Bronchial epithelial cell (primary cell): ENCODE measurements at places on chromosomes 1 and 21. TPM values are rescaled to one million over a fixed set of nuclear protein-coding genes. Genes with fewer than 3 reads are reported as not detected.

The AADACL4 gene
- not detected in 2 replicates for total RNA-seq

The TMEM269 gene
- total RNA-seq = under 0.01 TPM in 2 replicates

The VSIG8 gene
- not detected in 2 replicates for total RNA-seq

The MTOR gene
- total RNA-seq = 31.9 and 37.6 TPM in 2 replicates

The EFNA1 gene
- 31.9 and 54.3 TPM in 2 replicates for total RNA-seq

The CNKSR1 gene
- 11.8 and 15.8 TPM in 2 replicates for total RNA-seq

The TRAF3IP3 gene
- not detected in 2 replicates for total RNA-seq

The AHCTF1 gene
- 28.2 and 28.3 TPM in 2 replicates for total RNA-seq

The ACTL8 gene
- total RNA-seq = not detected in 2 replicates

The DTL gene
- 0.26 TPM in 2 replicates for total RNA-seq

The CASZ1 gene
- 9.2 and 12.7 TPM in 2 replicates for total RNA-seq

The KMO gene
- not detected in 2 replicates for total RNA-seq

The MMEL1 gene
- 0.13 TPM in 1 of 2 replicates, not detected in the other for total RNA-seq

The LHX8 gene
- not detected in 2 replicates for total RNA-seq

The SH2D1B gene
- 0.13 TPM in 1 of 2 replicates, not detected in the other for total RNA-seq

The OR2T29 gene
- total RNA-seq = not detected in 2 replicates

The SNX7 gene
- total RNA-seq = 19.0 and 19.3 TPM in 2 replicates

The HNRNPCL4 gene
- not detected in 2 replicates for total RNA-seq

The HSD3B1 gene
- total RNA-seq = not detected in 2 replicates

The TSACC gene
- 0.77 TPM in 1 of 2 replicates, not detected in the other for total RNA-seq

The FAM72D gene
- total RNA-seq = 0.13 TPM in 1 of 2 replicates, not detected in the other

The PLA2G2F gene
- not detected in 2 replicates for total RNA-seq

The CD5L gene
- total RNA-seq = not detected in 2 replicates

The GIPC2 gene
- total RNA-seq = 0.38 and 1.1 TPM in 2 replicates

The HSD3B2 gene
- not detected in 2 replicates for total RNA-seq

The CYP4Z1 gene
- not detected in 2 replicates for total RNA-seq

The CDA gene
- total RNA-seq = 0.79 and 1.4 TPM in 2 replicates

The INSRR gene
- total RNA-seq = not detected in 2 replicates

The S100A14 gene
- total RNA-seq = 1,221 and 1,339 TPM in 2 replicates

The MOV10 gene
- total RNA-seq = 10.3 and 23.4 TPM in 2 replicates

The B3GALT5 gene
- total RNA-seq = under 0.01 and 0.90 TPM in 2 replicates

The CTH gene
- 11.6 and 14.2 TPM in 2 replicates for total RNA-seq

The MROH7 gene
- total RNA-seq = under 0.01 and 0.13 TPM in 2 replicates

The MATN1 gene
- total RNA-seq = not detected in 2 replicates

The TMPRSS2 gene
- 3.7 and 12.0 TPM in 2 replicates for total RNA-seq

The LAMB3 gene
- 1,162 and 3,106 TPM in 2 replicates for total RNA-seq

The DHRS3 gene
- total RNA-seq = 29.3 and 63.7 TPM in 2 replicates

The ZNF648 gene
- total RNA-seq = not detected in 2 replicates

The IVL gene
- total RNA-seq = 1.6 and 14.6 TPM in 2 replicates

The IFI16 gene
- total RNA-seq = 34.0 and 54.7 TPM in 2 replicates
